Fibroblast of skin of abdomen (primary cell): ENCODE measurements at places on chromosomes 16 and 17.
A peak's percentile ranks its signal among the peaks of the same experiment; 100 is the strongest.

GRCh38 chr16:84455031-84455430, 49.4 kb downstream of the MEAK7 start:
- DNase-seq: no peak

GRCh38 chr17:74235040-74235581, 21.7 kb downstream of the TTYH2 start:
- no peak for DNase-seq

DNA sequence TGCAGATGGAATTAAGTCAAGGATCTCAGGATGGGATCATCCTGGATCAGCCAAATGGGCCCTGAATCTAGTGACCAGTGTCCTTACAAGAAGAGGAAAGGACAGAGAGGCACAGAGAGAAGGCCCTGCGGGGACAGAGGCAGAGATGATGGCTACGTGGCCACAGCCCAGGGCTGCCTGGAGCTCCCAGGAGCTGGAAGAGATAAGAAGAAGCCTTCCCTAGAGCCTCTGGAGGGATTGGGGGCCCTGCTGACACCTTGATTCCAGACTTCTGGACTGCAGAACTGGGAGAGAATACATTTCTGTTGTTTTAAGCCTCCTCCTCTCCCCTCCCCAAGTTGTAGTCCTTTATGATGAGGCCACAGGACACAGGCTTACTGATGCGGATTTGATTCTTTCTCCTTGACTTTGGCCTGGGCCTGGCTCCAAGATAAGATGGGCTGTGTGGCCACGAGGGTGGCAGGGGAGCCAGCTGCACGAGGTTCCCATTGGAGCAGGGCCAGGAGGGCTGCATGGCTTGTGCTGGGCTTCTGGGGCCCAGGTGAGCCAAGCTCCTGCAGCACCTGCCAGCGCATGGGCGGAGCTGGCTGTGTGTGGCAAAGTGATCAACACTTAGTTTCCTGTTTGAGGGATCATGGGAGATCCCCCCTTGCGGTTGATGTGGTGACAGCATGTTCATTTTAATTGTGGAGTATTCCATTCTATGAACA, 146.1 kb downstream of the IRF8 start:
- no peak for DNase-seq

- DNase-seq: peak; percentile 90
Observed at GRCh38 chr17:12627177-12627629, 38.5 kb upstream of the MYOCD start.

- DNase-seq: no peak
Observed at GRCh38 chr17:71558901-71559300, 561.9 kb upstream of the SOX9 start.

- peak; percentile 23 for DNase-seq
Observed at GRCh38 chr17:17305281-17305801, 2.2 kb downstream of the NT5M start.

DNA sequence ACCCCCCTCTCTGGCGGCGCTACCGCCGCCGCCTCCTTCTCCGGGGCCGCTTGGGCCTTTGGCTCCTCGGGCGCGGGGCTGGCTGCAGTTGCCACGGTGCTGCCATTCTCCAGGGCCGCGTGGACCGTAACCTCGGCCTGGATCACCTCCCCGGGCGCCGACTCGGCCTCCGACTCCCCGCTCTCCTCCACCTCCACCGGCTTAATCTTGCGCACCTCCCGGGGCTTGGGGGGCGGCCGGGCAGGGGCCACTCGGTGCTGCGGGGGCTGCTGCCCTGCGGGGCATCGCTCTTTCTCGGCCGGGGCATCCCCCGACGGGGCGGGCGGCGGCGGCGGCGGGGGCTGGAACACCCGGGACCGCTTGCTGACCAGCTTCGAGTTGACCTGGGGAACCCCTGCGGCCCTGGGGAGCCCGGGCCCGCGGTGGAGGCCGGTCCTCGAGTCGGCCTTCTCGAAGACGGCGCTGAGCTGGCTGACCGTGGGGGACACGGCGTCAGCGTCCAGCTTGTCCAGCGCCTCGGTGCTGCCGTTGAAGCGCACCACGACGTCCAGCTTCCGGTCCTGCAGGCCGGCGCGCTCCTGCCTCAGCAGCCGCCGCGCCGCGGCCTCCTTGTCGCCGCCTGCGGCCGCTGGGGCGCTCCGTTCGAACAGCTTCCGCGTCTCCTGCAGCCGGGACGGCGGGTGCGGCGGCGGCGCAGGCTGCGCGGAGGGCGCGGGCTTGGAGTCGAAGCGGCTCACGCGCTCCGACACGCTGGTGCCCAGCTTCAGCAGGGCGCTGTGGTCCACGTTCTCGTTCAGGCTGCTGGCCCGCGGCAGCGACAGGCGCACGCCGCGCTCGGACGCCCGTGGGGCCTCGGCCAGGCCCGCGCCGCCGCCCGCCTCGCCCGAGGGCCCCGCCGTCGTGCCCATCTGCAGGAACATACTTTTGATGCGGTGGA, 792 bp downstream of the PPP1R9B start:
- peak; percentile 41 for DNase-seq

GRCh38 chr16:48903039-48903438, 293.1 kb upstream of the N4BP1 start:
- DNase-seq: no peak

GRCh38 chr16:24972608-24973220, 42.5 kb downstream of the ARHGAP17 start:
- DNase-seq: peak; percentile 32

DNA sequence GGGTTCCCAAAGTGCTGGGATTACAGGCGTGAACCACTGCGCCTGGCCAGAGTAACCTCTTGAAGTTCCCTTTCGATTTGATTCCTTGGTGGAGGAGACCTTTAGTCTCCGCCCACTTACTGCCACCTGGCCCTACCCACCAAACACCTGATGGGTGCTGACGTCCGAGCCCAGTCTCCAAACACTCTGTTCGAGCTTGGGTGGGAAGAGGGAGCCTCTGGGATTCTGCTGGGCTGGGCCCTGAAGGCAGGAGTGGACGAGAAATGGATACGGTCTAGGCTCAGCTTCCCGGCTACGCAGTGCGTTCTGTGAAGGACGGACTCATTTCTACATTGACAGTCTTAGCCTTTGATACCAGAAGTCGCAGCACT, 870 bp upstream of the ITGA3 start:
- no peak for DNase-seq

DNA sequence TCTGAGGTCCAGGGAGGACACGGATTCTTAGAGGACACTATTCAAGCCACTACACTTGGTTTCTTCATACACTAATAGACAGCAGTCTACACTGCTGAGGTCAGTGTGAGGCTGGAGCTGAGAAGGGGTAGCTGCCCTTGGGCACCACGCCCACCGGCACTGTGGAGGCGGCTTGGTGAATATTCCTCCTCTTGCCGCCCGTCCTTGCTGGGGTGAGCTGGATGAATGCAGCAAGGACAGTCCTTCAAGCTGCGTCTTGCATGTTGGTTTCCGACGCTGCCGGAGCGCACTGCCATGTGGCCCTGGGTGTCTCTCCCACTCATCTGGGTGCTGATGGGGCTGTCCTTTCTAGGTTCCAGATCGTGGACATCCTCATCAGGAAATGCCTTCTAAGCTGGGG, 2.6 kb downstream of the ZNF205 start:
- DNase-seq: no peak

DNA sequence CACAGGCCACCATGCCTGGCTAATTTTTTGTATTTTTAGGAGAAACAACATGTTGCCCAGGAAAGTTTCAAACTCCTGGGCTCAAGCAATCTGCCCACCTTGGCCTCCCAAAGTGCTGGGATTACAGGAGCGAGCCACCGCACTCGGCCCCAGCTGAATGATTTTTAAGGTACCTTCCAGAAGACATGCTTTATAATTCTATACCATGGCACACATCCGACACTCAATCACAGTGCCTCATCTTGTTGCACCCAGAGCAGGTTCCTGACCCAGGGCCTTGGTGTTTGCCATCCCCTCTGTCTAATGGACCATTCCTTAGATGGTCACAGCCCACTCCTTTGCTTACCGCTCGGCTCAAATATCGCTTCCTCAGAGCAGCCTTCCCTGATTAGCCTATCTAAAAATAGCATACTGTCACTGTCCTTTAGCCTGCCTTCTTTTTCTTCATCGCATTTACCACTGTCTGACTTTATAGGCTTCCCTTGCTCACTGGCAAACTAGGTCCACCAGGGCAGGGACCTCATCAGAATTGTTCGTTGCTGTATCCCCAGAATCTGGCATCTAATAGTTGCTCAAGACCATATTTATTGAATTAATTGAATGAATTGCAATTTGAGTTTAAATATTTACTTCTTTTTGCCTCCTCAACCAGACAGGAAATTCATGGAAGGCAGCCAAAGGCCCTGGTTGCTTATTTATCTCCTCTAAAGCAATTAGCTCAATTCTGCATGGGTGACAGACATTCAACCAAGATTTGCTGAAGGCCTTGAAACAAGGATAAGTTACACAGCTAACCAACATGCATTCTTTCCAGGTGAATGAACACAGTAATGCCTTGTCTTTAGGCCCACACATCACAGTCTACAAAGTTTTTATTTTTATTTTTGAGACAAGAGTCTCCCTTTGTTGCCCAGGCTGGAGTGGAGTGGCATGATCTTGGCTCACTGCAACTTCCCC, 6.3 kb upstream of the TENT4B start:
- peak; percentile 12 for DNase-seq

GRCh38 chr16:53152329-53152728, 97.5 kb downstream of the CHD9 start:
- DNase-seq: no peak

DNA sequence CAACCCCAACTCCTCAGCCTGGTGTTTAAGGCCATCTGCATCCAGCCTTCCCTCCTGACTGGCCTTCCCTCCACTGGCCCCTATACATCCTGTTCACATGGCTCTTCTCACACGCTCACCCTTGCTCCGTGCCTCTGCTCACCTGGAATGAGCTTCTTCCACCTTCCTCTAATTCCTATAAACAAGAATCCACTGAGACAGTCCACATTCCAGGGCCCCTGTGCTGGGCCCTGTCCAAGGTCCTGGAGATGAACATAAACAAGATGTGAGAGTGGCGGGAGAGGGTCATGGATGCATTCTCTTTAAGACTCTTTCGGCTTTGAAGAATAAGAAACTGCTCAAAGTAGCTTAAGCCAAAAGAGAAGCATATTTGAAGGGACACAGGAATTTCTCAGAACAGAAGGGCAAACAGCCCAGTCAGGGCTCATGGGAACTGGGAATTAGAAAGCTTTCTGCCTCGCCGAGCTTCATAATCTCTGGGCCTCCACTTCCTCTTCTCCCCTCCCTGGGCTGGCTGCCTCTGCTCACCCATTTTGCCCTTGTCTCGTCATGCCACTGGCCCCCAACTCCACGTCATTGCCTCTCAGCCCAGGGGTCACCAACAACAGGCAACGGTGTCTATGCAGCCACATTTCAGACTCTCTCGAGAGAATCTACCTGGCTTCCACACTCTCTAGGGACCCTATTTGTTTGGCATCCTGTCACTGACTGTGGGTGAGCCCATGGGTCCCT, 13.5 kb downstream of the SPPL2C start:
- peak; percentile 27 for DNase-seq

DNA sequence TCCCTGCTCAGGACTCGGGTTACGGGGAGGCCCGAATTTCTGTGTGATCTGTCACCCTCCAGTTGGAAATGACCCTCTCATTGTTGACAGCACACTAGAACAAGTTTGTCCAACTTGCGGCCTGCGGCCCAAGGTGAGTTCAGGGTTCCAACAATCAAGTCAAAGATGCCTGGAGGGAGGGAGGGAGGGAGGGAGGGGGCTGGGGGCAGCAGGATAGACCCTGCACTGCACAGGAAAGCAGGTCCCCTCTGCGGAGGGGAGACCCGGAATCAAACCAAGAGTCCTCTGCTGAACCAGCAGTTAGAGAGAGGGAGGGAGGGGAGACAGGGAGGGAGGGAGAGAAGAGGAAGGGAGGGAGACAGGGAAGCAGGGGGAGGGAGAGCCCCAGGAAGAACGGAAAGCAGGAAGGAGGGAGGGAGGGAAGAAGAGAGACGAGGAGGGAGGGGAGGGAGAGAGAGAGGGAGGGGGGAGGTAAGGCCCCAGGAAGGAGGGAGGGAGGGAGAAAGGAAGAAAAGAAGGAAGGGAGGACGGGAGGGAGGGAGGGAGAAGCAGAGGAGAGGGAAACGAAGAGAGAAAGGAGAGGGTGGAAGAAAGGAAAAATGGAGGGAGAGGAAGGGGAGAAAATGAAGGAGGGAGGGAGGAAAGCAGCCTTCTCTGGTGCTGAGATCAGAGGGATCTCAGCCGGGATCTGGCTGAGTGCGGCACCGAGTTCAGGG, 96.7 kb upstream of the CDH5 start:
- DNase-seq: peak; percentile 65
